ENCODE measurements at places on chromosomes 2 and 18.

- no peak for DNase-seq
Measured at GRCh38 chr2:224038830-224039079, 331 bp downstream of the SERPINE2 start.

DNA sequence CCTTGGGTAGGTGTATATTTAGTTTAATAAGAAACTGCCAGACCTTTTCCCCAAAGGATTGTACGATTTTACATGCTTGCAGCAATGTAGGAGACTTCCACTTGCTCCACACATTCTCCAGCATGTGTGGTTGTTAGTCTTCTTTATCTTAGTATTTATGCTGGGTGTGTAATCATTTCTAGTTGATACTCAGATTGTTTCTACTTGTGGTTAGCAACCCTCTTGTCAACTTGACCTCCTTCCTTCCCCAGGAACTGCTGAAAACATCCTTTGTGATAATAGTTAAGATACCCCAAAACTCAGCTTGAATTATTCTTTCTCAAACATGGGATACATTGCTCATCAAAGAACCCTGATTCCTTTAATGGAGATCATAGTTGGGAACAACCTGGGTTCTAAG is 37.2 kb upstream of the CYBRD1 start:
- no peak for DNase-seq

DNA sequence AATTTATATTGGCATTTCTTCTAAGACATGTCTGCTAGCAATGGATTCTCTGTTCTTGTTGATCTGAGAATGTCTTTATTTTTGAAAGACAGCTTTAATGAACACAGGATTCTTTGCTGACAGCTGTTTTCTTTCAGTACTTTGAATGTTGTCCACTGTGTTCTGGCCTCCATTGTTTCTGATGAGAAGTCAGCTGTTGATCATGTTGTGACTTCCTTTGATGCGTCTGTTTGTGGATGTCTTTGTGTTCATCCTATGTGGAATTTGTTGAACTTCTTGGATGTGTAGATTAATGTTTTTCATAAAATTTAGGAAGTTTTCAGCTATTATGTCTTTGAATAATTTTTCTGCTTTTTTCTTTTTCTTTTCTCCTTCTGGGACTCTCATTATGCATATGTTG is 39.8 kb upstream of the KCNF1 start:
- no peak for DNase-seq

DNA sequence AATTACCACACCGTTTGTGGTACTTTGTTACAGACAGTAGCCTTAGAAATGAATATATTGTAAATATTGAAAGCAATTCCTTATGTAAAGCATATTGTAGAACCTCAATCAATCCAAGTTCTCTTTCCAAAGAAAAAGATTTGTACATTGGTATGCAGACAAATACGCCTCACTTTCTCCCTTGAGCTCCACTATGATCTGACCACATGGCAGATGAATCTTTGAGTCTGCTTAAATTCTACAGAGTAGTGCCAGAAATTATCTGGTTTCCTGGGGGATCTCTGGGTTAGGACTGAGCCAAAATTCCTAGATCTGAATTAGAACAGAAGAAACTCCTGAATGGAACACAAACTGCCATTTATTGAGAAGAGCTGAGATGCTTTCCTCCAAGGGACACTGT is 99.0 kb downstream of the CPO start:
- no peak for DNase-seq

DNA sequence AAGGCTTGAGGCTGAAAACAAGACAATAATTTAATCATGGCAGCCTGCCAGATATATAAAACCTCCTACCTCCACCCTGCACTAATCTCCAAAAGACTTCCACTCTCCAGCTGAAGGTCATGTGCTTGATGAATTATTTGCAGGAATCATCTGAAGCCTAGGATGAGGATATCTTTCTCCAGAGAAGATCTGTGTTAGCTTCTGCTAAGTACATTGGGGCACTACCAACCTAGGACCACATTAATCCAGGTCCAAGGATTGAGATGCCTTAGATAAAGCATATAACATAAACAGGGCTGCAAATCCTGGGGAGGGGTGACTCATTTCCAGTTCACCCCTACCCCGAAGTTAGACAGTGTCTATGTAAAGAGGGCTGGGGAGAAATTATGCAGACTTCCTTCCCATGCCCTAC is 80.5 kb upstream of the FRZB start:
- DNase-seq = no peak

GRCh38 chr2:240126731-240127130 is 9.4 kb downstream of the COPS9 start:
- DNase-seq = no peak

GRCh38 chr2:53210538-53210937 is 557.1 kb upstream of the CHAC2 start:
- no peak for DNase-seq

DNA sequence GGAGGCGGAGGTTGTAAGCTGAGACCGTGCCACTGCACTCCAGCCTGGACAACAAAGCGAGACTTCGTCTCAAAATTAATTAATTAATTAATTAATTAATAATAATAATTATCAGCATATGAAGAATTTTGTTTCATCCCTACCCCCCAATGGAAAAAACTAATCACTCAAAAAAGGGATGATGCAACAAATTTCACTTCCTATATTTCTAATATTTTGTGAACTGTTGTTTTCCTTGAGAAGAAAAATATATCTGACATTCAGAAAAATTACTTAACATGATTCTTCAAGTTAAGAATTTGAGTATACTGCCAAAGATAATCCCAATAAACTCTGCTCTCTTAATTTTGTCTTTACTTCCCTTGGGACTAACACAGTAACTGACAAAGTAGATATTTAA is 28.1 kb downstream of the EXOC6B start:
- DNase-seq = no peak

- DNase-seq = peak; percentile 54
Measured at GRCh38 chr18:67104700-67105284, 411.7 kb downstream of the DSEL start.

GRCh38 chr2:88057437-88057844 is 1.9 kb upstream of the KRCC1 start:
- DNase-seq = no peak

DNA sequence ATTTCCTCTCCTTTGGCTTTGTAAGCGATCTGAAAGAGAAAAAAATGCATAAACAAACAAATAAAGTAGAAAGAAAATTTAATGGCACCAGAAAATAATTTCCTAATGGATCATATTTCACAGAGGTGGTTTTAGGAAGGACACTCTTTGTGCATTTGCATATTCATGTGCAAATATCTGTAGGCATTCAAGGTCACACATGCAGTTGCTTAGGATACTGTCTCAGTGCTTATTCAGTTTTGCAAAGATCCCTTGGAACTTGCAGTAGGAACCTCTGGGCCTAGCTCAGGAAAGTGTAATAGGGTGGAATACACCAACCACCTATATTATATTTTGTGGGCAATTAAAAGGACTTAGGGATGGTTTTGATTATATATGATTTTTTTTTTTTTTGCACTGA is 54.3 kb downstream of the NEB start:
- DNase-seq = no peak

- peak; percentile 48 for DNase-seq
Measured at GRCh38 chr2:39379643-39380524, 57.2 kb downstream of the MAP4K3 start.

All from activated CD4-positive, alpha-beta T cell treated with anti-CD3 and anti-CD28 coated beads, Interleukin-2, Interleukin-4, amounts not matched to agents 100 ng/mL and 50 ng/mL, durations not matched to agents 16 hours and 8 hours (primary cell).